Activated CD8-positive, alpha-beta memory T cell treated with anti-CD3 and anti-CD28 coated beads for 48 hours (primary cell): ENCODE measurements at places on chromosomes 12 and 14.

DNA sequence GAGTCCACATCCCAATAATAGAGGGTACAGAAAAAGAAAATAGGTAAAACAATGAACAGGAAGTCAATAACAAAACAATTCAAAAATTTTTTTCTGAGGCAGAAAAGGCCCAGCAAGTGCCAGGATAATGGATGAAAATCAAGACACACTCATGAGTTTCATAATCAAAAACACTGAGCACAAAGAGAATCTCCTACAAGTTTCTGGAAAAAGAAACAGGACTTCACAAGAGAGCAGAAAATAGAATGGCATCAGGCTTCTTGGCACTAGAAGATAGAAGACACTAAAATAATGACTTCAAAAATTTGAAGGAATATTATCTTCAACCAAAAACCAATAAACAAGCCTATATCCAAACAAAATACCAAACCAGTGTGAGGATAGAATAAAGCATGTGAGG is 36.8 kb downstream of the DMAC2L start:
- no peak for DNase-seq

DNA sequence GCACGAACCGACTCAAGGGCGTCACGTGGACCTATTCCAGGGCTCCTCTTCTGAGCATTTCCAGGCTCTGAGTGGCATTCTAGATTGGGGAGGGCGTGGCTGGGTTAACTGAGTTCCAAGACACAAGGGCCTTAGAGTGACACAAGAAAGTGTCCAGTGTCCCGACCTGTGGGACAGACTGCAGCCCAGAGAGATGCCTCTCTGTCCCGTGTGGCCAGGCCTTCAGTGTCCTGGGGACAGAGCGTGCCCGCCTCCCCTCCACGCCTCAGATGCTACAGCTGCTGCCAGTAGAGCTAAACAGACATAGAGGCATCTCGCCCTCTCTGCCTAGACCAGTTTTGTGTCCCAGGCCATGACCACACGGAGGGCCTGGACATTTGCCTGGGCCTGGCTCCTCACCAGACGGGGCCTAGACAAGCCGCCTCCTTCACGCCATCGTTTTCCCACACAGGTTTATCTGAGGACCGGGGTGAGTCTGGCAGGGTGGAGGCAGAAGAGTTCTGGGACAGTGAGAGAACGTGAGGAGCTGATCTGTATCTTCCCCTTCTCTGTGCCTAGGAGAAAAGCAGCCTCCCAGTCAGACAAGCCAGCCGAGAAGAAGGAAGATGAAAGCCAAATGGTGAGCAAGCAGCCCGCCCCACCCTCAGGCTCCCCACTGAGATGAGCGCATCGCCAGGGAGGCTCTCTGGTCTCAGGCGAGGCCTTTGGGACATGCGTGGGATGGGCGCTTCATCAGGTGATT is 27.1 kb downstream of the DEGS2 start:
- DNase-seq, result no peak

GRCh38 chr14:91153360-91153759 is 39.5 kb downstream of the DGLUCY start:
- DNase-seq, result no peak

- DNase-seq, result no peak
Measured at GRCh38 chr12:64567570-64567969, 42.7 kb upstream of the RASSF3 start.

- no peak for DNase-seq
Measured at GRCh38 chr14:99759546-99759925, 33.7 kb upstream of the EML1 start.

DNA sequence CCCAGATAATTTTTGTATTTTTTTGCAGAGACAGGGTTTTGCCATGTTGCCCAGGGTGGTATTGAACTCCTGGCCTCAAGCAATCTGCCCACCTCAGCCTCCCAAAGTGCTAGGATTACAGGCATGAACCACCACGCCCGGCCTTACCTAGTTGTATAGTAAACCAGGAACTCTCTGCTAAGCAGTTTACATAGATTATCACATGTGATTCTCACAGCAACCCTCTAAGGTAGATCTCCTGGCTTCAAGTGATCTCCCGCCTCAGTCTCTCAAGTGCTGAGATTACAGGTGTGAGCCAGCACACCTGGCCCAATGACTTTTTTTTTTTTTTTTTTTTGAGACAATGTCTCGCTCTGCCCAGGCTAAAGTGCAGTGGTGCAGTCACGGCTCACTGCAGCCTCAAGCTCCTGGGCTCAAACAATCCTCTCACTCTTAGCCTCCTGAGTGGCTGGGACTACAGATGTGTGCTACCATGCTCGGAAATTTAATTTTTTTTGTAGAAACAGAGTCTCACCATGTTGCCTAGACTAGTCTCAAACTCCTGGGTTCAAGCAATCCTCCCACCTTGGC is 26.0 kb upstream of the ATP2A2 start:
- no peak for DNase-seq

DNA sequence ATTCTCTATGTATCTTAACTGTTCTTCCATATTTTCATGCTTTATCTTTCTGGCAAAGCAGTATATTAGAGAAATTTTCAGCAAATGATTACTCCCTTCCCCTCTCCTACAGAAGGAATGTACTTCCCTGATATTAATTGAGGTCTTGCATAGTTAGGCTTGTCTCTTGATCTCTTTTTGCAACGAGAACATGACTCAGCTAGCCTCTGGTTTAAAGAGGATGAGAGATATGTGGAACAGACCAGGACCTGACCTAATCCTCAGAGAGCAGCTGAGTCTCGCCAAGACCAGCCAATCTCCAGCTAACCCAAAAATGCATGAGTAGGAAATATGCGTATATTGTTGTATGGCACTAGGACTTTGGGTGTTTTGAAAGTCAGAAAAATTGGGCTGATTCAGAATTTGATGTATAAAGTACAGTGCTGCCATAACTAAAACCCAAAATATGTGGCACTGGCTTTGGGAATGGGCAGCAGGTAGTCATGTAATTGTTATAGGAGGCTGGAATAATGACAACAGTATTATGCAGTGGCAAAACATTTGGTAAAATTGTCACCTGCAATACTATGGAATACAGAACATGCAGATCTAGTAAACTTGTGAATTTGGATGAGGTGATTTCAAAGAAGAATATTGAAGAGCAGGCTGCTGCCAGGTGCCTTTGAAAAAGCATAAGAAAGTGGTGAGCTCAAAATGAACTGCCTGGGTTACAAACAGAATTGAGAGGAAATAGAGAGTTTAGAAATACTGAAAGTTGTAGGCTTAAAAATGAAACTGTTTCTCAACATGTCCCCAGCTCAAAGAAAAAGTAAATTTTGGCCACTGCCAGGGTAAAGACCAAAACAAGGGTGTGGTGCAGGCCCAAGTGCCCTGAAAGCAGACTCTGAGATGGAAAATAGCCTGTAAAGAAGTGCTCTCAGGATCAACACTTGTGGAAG is 9.3 kb upstream of the USP15 start:
- no peak for DNase-seq

GRCh38 chr14:50608302-50608851 is 48.4 kb downstream of the ATL1 start:
- DNase-seq, result no peak

DNA sequence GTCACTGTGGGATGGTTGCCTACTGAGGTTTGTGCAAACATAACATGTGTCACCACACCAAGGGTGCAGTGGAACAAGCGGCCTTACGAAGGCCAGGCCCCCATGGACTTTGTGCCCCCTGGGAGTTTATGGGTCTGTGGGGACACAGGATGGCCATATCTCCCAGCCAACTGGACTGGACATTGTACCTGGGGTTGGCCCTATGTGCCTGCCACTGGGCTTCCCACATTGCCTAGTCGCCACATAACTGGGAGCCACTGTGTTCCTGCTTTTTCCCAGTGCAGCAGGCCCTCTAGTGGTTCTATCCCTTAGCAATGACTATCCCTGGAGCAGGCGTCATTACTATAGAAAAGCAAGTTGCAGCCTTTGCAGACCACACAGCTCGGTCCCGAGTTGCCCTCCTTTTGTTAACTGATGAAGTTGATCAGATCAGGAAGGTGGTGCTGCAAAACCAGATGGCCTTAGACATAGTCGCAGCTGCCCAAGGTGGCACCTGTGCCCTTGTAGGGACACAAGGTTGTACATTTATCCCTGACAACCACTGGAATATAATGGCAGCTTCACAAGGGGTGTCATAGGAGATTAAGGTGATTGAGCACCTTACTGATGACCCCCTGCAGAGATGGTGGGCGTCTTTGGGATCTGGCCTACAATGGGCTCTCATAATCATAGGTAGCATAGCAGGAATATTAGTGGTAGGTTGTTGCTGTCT is 15.2 kb upstream of the RNASE12 start:
- no peak for DNase-seq

DNA sequence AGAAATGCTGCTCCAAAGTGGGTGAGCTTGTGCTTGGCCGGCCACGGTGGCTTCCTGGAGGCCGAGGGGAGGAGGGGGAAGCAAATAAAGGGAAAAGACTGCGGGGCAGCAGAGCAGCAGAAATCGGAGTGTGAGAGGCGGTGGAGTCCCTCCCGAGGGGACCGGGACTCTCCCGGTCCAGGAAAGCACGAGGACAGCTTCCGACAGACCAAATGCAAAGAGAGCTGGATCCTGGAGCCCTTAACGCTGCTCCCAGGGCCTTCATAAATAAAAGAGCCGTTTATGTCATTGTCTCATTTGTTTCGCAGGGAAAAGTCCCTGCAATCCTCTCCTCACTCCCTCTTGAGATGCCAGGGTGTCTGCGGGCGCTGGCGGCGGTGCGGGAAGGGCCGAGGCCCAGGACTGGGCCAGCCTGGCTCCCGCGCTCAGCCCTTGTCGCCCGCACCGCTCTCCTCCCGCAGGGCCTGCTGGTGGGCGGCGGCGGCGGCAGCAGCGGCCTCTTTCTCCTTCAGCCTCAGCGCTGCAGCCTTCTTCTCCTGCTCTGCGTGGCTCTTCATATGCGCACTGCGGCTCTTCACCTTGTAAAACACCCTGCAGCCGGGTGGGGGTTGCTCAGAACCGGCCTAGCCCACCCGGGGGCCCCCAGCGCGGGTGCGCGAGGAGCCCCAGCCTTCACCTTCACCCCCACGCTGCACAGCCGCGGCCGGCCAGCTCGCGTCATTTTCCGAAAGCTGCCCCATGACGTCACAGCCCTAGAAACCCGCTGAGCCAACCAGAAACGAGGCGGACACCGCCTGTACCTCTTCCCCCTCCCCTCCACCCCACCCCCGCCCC is 4.5 kb upstream of the PNMA1 start:
- no peak for DNase-seq

- no peak for DNase-seq
Measured at GRCh38 chr14:90575336-90575735, 178.5 kb downstream of the CALM1 start.

DNA sequence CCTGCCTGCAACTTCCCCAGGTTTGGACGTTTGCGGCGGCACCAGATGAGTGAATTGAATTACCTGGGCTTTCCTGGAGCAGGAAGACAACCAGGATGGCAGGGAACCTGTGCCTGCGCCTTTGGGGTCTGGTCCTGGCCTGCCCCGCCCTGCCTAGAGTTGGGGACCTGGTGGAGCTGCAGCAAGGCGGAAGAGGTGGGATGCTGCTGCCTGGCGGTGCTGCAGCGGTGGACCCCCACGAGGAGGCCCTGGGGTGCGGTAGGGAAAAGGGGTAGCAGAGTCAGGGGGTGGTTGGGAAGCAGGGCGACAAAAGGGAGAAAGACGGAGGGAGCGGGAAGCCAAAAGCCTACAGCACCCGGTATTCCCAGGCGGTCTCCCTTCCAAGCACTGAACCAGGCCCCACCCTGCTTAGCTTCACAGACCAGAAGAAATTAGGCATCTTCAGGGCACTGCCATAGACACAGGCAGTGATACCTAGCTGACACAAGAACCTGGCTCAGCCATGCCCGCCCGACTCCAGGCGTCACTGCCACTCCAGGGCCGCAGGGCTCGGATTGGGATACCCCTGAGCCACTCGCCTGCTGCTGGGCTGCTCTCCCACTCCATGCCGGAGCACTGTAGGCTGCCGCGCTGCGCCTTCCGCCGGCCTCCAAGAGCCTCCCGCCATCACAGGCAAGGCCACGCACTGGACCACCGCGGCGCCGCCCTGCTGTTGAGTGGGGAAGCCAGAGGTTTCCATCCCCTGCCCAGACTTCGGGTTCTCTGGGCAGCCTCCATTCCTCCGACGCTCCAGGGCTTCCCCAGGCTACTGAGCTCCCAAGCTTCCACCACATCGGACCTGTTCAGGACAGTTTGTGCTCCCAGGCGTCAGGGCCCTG is 155.2 kb upstream of the ALG10B start:
- DNase-seq, result no peak

DNA sequence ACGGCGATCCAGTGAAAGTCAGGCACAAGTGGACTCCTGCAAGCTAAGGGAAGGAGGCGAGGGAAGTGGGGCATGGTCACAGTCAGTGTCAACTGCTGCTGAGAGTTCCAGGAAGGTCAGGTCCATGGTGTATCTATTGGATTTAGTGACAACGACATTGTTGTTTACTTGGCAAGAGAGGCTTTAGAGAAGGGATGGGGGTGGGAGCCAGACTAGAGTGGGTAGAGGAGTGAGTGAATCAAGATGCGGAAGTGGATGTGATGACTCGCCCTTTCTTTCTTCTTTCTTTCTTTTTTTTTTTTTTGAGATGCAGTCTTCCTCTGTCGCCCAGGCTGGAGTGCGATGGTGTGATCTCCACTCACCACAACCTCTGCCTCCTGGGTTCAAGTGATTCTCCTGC is 12.5 kb downstream of the P2RX7 start:
- no peak for DNase-seq

DNA sequence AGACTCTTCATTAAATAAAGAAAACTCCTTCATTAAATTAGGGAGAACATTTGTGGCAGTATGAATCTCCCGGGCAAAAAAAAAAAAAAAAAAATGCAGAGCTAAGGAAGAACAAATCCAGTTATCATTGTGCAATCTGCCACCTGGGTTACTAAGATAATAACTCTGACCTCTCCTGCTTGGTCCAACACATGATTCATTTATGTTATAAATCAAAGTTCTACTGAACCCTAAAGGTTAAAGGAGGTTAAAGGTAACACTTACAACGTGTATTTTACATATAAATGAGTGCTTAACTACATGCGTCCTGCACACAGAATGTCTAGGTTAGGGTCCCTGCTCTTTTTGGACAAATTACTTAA is 4.2 kb downstream of the TGFB3 start:
- no peak for DNase-seq

DNA sequence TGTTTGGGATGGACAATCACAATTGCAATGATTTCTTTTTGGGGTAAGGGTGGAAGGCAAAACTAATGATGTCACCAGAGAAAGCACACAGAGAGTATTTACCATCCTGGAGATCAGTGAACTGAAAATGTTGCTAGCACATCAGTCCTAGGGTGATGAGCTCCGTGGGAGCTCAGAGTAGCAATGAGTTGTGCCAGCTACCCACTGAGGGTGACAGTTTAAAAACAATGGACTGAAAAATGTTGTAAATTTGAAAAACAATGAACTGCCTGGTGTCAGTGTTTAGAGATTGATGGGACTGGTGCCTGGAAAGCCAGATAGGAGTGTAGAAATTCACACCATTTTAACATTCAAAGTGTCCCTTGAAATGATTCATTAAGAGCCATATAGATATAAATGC is 198.5 kb downstream of the ATP23 start:
- no peak for DNase-seq

- no peak for DNase-seq
Measured at GRCh38 chr12:68981516-68981915, 48.5 kb upstream of the CPM start.

- DNase-seq, result no peak
Measured at GRCh38 chr12:62618930-62619329, 152.3 kb downstream of the MON2 start.

GRCh38 chr12:98154850-98155249 is 360.5 kb upstream of the TMPO start:
- no peak for DNase-seq
